Nucleus accumbens (tissue), 56 donors: ENCODE measurements at places on chromosomes 6 and 20.

- no peak for DNase-seq
Measured at GRCh38 chr6:1383729-1384548, 5.4 kb upstream of the FOXF2 start.

- DNase-seq, result peak; percentile 72
Measured at GRCh38 chr20:63520934-63521601, 503 bp downstream of the PPDPF start.

DNA sequence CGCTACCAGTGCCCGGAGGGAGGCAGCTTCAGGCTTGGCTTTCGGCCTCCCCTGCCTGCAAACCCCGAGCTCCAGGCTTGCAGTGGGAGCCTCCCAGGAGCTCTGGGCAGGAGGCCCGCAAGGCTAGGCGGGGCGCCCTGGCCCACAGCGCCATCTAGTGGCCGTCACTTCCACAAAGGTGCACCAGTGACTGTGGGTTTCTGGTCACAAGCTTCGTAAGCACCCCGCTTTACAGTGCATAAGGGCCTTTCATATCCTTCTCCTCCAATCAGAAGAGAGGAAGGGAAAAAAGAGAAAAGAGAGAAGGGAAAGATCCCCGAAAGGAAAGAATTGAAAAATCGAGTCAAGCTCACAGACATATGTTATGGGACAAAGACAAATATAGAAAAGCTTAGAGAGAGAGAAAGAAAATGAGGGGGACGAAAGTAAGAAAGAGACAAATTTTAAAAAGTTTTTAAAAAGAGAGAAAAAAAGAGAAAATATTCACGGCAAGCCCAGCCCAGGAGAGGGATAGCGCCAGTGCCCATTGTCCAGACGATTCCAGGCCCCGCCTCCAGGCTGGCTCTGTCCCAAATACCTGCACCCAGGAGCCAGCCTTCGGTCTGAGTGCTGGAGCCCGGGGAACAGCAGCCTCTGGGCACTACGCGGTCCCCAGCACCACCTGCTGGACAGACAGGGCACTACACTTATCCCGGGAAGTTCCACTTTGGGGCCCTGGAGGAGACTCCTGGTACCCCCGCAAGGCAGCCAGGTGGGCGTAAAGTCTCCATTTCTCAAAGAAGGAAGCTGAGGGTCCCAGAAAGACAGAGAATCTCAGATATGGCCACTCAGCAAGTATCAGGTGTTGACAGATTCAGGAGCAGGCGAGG, 207.1 kb downstream of the PREX1 start:
- DNase-seq, result peak; percentile 90

DNA sequence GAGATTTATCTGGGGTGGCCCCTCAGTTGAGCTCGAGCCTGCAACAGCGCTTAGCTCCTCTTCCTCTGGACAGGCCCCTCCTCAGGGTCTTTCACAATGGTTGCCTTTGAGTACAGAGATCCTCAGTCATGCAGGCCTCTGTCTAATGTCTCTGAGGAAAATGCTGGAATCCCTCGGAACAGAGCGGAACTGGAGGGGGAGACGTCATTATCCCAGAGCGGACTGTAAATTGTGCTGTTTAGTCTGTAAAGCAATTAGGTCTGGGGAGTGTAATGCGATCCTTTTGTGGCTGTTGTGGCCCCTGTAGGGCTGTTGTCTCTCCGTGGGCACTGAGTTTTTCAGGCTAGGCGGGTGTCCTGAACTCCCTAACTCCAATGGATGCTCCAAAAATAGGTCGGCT, 15.0 kb upstream of the DAAM2 start:
- DNase-seq, result no peak

GRCh38 chr20:38321959-38322598, 18.1 kb downstream of the BPI start:
- peak; percentile 8 for DNase-seq

GRCh38 chr6:162306616-162307015, 420.9 kb downstream of the PRKN start:
- DNase-seq, result no peak

DNA sequence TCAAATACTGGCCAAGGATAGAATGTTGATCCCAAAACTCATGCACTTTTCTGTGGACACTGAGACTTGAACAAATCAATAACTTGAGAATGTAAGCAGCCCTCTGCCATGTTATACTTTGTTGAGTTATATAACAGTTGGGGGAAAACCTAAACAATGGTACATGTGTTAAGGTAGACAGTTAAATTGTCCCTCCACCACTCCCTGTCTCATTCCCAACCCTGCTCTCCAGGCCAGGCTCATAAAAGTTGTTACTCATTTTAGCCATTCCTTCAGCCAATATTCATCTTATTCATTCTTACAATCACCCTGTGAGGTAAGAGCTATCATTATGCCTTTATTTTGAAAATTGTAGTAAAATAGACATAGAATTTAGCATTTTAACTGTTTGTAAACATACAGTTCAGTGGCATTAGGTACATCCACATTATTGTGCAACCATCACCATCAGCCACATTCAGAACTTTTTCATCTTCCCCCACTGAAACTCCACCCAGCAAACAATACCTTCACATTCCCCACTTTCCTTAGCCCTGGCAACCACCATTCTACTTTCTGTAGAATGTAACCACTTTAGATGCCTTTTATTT, 38.2 kb upstream of the IER3 start:
- DNase-seq, result no peak

DNA sequence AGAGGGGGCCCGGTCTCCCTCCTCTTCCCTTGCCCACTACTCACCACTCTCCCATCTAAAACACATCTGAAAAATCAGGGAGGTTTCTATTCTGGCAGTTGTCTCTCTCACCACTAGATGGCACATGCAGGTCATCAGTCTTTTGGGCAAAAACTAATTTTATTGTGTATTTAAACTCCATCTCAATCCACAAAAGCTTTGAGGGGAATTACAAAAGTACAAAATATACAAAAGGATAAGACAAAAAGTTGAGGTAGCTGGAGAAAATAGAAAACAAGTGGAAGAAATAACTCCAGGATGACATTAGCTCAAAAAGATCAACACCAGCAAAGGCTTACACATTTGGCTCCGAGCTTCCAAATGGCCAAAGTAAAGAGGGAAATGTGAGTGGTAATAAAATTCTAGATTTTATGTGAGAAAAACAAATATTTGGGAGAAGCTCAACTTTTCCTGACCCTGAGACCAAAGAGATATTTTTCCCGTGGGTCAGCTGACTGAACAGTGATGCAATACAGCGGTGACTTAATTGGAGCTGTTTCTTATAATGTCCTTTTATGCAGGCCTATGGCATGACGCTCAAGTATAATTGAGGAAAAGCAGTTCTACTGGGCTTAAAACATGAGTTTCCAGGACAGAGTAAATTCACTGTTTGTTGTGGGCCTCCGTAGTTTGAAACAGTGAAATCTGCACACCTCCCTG, 79.8 kb upstream of the CHD6 start:
- DNase-seq, result no peak

DNA sequence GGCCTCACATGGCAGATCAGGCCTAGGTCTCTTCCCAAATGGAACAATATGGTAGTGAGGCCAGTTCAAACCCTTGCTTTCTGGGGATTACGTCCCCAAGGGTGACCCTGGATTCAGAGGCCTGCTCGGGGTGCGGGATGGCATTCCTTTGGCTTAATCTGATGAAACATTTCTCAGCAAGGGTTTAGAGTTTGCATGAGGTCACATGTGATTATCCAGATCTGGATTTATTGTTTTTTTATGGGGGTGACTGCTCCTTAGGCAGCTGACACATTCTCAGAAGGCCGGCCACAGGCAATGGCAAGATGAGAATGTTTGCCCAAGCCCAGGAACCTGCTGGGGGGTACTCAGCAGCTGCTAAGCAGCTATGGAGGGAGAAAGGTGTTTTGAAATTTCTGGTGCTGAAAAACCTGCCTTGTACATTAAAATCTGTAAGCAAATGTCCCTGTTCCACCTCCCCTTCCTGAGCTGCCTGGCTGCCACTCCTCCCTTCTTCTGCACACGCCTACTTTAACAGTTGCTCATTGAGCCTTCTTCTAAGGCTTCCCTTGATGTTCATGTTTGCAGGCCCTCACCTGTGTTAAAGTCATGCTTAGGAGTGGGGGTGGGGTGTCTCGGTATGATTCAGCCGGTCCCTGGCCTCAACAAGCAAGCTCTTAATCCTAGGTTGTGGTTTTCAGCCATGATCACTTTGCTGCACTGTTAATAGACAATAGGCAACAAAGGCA, 37.9 kb upstream of the FUCA2 start:
- no peak for DNase-seq

DNA sequence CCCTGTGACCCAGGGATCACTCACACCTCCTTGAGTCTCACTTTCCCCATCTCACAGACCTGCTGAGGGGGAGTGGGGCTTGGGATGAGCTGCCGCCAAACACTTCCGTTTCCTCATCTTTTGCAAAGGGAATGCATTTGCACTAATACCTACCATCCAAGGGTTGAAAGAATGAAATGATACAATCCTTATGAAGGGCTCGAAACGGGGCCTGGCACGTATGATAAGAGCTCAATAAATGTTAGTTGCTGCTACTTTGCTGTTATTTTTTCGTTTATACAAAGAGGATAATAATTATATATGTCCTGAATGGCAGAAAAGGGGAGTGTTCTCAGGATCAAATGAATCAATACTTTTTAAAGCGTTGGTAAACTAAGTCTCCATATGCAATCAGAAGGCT, 6.1 kb upstream of the TFAP2D start:
- no peak for DNase-seq

- DNase-seq, result no peak
Measured at GRCh38 chr20:46014517-46015396, 6.0 kb downstream of the MMP9 start.

GRCh38 chr6:75467966-75468365, 25.6 kb downstream of the FILIP1 start:
- DNase-seq, result no peak

DNA sequence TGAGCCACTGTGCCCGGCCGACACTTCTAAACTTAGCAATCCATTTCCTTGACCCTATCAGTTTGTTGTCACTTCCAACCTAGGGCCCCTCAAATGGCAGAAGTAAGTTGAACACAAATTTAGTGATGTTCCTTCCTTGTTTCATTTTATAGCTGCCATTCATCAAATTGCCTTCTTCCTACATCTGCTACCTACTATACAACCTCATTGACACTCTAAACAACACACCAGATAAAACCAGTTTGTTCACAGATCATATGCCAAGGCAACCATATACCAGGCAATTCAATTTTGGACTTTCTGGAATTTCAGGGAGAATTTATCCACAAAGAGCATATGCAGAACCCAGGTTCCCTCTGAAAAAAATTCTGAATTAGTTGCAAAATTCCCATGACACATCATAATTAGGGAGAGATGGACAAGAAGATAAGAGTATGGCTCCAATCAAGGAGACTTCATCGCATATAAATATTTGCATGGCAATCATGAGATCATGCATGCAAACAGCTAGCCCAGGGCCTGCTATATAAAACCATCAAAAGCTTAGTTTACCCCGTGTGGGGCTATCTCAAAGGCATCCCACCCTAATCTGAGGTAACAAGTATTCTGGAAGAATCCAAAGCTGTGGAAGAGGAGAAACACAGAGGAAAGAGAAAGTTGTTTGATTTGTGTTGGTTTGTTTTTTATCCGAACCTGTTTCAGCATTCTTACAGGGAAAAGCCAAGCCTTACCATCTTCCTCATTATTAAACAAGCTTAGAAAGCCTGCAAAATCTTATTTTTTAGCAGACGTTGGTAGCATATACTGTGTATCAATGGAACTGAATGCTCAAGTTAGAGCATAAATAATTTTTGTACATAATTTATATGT, 132.8 kb upstream of the TNFAIP3 start:
- DNase-seq, result no peak

GRCh38 chr6:122048570-122048969, 350.9 kb upstream of the HSF2 start:
- DNase-seq, result no peak

DNA sequence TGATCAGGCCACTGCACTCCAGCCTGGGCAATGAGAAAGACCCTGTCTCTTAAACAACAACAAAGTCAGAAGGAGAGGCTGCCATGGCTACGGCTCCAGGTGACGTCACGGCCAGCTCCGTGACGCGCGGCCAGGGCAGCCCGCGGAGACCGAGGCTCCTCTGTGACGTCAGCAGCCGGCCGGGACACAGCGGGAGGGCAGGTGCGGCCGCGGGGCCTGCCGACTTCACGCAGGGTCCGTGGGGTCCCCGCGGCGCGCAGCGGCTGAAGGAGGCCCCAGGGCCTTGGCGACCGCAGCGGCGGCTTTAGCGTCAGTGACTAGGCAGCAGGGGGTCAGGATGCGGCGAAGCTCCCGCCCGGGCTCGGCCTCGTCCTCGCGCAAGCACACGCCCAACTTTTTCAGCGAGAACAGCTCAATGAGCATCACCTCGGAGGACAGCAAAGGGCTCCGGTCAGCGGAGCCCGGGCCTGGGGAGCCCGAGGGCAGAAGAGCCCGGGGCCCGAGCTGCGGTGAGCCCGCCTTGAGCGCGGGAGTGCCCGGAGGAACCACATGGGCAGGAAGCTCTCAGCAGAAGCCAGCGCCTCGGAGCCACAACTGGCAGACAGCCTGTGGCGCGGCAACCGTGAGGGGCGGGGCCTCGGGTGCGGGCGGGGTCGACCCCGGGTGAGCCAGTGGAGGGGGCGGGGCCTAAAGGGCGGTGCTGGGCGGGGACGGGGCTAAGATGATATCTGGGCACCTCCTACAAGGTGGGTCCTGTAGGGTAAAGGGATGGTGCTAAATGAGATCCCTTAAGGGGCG, at the start of gene SPAG4:
Gene SPAG4 (plus strand): TSS at position 163 of the 798 bp plus-strand sequence. CDS start 175 bp downstream, at position 338.
- peak; percentile 90 for DNase-seq

DNA sequence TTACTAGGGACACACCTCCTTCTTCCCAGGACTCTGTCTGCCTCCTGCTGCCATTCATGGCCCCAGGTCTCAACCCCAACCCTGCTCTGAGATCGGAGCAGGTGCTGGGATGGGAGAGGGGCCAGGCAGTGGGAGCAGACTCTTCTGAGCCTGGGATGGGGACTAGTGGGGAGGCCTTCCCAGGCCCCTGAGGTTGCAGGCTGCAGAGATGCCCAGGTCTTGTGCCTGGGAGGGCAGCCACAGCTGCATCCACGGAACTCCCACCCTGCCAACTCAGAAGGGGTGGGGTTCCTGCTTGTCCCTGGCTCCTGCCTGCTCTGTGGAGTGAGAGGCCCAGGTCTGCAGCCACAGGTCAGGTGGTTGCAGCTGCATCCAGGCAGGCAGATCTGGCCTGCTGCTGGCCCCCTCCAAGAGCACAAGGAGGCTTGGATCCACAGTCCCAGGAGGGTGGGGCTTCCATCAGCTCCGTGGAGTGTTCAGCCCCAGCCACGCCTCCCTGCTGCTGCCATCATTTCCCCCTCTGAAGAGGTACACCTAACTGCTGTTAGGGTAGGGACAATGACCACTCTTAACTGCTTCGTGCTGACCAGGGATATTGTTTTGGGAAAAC, 2.9 kb upstream of the SLC22A1 start:
- DNase-seq, result no peak
